ENCODE measurements at places on chromosomes 12 and 14. TPM values are rescaled to one million over a fixed set of nuclear protein-coding genes. Genes with fewer than 3 reads are reported as not detected.

Gene BICDL1
- total RNA-seq, result 5.2 TPM

Gene ACVRL1
- total RNA-seq, result 0.49 TPM

Gene SDSL
- 3.3 TPM for total RNA-seq

Gene LRRIQ1
- 4.3 TPM for total RNA-seq

Gene SLCO1A2
- total RNA-seq, result 5.6 TPM

Gene TSPAN8
- total RNA-seq, result not detected

DNA sequence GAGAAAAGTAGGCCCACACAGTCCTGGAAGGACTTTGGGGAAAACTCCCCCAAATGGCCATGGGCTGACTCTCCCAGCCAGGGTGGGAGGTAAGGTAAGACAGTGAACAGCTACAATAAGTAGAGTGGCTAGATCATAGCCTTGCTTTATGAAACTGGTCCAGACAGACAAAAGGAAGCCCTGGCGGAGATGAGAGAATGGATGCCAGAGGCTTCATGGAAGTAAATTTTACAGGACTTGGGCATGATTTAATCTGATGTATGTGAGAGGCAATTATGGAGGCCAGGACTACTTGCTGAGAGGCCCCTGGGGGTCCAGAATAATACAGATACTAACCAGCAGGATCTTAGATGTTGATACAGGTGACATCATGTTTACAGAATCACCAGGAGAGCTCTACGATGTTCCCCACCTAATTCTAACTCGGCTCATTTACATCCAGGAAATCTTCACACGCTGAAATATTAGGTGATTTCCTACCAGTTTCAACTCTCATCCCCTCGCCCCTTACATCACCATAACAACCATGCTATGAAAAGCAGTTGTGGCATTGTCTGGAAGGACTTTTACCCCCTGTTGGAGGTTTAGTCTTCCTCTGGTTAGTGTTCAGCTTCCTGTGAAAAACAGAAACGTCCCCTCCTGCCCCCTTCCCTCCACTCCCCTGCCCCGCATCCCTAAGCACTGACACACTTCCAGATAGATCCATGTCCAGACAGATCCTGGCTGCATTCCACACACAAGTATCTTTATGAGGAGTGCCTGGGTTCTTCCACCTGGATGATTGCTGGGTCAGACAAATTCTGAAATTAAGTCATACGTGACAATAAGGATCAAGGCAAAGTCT, 39.5 kb upstream of the NT5DC3 start:
- peak overlapping the region; percentile 12 for H3K27ac ChIP-seq
- no peak for DNase-seq
- no peaks in the 10 kb centered on the region for H3K36me3 ChIP-seq
- H3K27me3 ChIP-seq, result no peaks in the 10 kb centered on the region
- no peak overlapping the region for H3K4me3 ChIP-seq

- H3K27ac ChIP-seq, result no peak overlapping the region
- no peak overlapping the region for H3K4me3 ChIP-seq
- DNase-seq, result no peak
- no peaks in the 10 kb centered on the region for H3K27me3 ChIP-seq
- peaks cover 10% of the 10 kb centered on the region for H3K4me1 ChIP-seq
- peaks cover 13% of the 10 kb centered on the region for H3K36me3 ChIP-seq
Observed at GRCh38 chr12:89185889-89186288, 166.4 kb downstream of the DUSP6 start.

DNA sequence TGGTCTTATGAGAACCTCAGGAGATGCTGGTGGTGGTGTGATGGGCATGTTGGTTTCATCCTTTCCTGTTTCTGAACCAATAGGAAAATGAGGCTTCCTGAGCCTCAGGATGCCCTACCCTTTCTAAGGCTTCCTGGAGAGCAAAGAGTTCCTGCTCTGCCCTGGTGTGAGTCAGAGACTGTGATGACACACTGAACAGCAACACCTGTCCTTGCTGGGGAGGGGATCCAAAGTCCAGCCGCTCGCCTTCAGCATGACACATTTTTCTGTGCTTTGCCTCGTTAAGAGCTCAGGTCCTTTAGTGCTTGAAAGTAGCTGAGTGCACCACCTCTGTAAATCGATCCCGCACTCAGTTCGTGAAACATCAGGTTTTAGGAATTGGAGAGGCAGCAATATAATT, 116.0 kb downstream of the CACNA1C start:
- no peaks in the 10 kb centered on the region for H3K27me3 ChIP-seq
- H3K4me3 ChIP-seq, result no peak overlapping the region
- peaks cover 3% of the 10 kb centered on the region for H3K4me1 ChIP-seq
- H3K36me3 ChIP-seq, result peaks cover 6% of the 10 kb centered on the region
- no peak for DNase-seq

- H3K27ac ChIP-seq, result peak overlapping the region; percentile 69
- no peak overlapping the region for H3K4me3 ChIP-seq
- peaks cover 13% of the 10 kb centered on the region for H3K4me1 ChIP-seq
- no peaks in the 10 kb centered on the region for H3K36me3 ChIP-seq
Observed at GRCh38 chr12:51326698-51327439, 2.9 kb upstream of the BIN2 start.

GRCh38 chr12:72448805-72449204, 176.6 kb downstream of the TRHDE start:
- peaks cover 15% of the 10 kb centered on the region for H3K4me1 ChIP-seq
- peaks cover 9% of the 10 kb centered on the region for H3K36me3 ChIP-seq
- no peak overlapping the region for H3K4me3 ChIP-seq
- H3K27ac ChIP-seq, result peak overlapping the region; percentile 50
- no peaks in the 10 kb centered on the region for H3K27me3 ChIP-seq

- H3K4me3 ChIP-seq, result no peak overlapping the region
- H3K27ac ChIP-seq, result no peak overlapping the region
- H3K4me1 ChIP-seq, result peaks cover 27% of the 10 kb centered on the region
- DNase-seq, result no peak
- H3K36me3 ChIP-seq, result peaks cover 14% of the 10 kb centered on the region
Observed at GRCh38 chr12:32115404-32116104, 8.9 kb downstream of the BICD1 start.

DNA sequence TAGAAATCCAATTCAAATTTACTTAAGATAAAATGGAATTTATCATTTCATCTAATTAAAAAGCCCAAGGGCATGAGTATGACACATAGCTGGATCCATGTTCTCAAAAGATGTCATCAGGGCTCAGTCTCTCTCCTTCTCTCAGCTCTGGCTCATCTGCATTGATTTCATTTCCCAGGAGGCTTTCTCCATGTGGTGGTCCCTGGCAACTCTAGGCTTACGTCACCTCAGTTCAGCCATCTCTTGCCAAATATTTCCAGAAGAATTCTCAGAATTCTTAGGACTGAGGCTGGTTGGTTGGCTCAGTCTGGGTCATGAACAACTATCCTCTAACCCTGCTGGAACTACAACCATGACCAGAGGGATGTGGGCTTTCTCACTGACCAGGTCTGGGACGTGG, 65.3 kb downstream of the FOS start:
- H3K36me3 ChIP-seq, result no peaks in the 10 kb centered on the region
- H3K4me3 ChIP-seq, result no peak overlapping the region
- no peak for DNase-seq
- peaks cover 8% of the 10 kb centered on the region for H3K27me3 ChIP-seq

DNA sequence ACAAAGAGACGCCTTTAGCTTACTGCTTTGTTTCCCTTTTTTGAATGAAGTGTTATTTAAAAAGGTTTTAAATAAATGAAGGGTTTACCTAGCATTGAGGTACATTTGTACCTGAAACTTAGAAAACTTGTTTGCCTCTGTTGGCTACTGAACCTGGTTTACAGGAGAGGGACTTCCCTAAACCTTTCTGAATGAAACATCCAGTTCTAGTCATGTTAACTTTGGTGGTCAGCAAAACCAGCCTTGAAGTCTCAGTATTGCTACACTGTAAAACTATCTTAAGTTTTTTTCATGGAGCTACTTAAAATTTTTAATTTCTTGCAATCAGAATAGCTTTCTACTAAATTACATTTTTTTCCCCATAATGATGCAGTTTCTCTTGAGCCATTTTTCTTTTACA, 38.2 kb downstream of the RASSF8 start:
- peak overlapping the region; percentile 47 for H3K27ac ChIP-seq
- peaks cover 4% of the 10 kb centered on the region for H3K36me3 ChIP-seq

DNA sequence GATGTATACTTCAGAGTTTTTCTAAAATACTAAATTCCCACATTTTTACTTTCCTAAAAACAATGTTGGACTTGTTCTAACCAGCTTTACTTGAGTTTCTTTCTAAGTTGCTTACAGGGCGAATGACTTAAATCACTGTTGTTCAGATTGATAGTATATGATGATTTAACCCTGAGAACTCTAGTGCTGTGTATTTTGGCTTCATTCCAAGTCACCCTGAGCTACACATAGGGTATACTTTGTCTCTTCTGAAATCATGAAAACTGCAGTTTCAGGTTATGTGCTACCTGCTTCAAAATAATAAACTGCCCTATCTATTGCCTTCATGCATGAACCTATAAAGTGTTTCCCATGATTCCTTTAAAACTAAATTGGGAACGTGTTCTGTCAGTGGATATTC, 162.5 kb upstream of the PDE3A start:
- no peak for DNase-seq
- H3K36me3 ChIP-seq, result no peaks in the 10 kb centered on the region
- no peaks in the 10 kb centered on the region for H3K27me3 ChIP-seq
- peaks cover 5% of the 10 kb centered on the region for H3K4me1 ChIP-seq

GRCh38 chr14:58770491-58770982, 132.8 kb downstream of the DACT1 start:
- no peaks in the 10 kb centered on the region for H3K27me3 ChIP-seq
- DNase-seq, result no peak
- H3K4me1 ChIP-seq, result peaks cover 49% of the 10 kb centered on the region
- no peaks in the 10 kb centered on the region for H3K36me3 ChIP-seq

DNA sequence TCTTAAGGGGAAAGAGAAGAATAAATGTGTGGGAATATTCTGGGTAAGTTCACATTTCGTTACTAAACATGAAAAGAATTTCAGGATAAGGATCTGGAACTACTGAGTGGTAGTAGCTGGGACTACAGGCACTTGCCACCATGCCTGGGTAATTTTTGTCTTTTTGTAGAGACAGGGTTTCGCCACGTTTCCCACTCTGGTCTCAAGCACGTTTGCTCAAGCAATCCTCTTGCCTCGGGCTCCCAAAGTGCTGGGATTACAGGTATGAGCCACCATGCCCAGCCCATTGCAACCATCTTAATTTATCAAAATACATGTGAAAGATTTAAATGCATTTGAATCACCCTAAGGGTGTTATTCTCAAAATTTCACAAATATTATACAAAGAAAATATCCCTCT, 26.4 kb downstream of the ITPR2 start:
- H3K4me1 ChIP-seq, result peaks cover 33% of the 10 kb centered on the region
- H3K27me3 ChIP-seq, result no peaks in the 10 kb centered on the region
- DNase-seq, result no peak
- H3K36me3 ChIP-seq, result no peaks in the 10 kb centered on the region
- no peak overlapping the region for H3K4me3 ChIP-seq
- no peak overlapping the region for H3K27ac ChIP-seq

- no peaks in the 10 kb centered on the region for H3K36me3 ChIP-seq
- H3K4me1 ChIP-seq, result peaks cover 13% of the 10 kb centered on the region
- peak; percentile 16 for DNase-seq
- H3K27ac ChIP-seq, result no peak within 1 kb of the TSS
- peaks cover 87% of the 10 kb centered on the region for H3K27me3 ChIP-seq
- peak within 1 kb of the TSS; percentile 82 for H3K4me3 ChIP-seq
Observed at GRCh38 chr12:12891080-12891880, at the start of gene GPRC5A. Gene GPRC5A, plus strand, starts transcription at chr12:12891562. Its CDS starts 16,688 bp downstream, at chr12:12908250.

GRCh38 chr14:103164006-103164405, 40.7 kb downstream of the TNFAIP2 start:
- H3K36me3 ChIP-seq, result no peaks in the 10 kb centered on the region
- no peaks in the 10 kb centered on the region for H3K27me3 ChIP-seq
- no peak overlapping the region for H3K27ac ChIP-seq
- H3K4me1 ChIP-seq, result no peaks in the 10 kb centered on the region
- no peak for DNase-seq

GRCh38 chr14:28157887-28158791, 608.4 kb upstream of the FOXG1 start:
- H3K36me3 ChIP-seq, result no peaks in the 10 kb centered on the region
- no peaks in the 10 kb centered on the region for H3K27me3 ChIP-seq
- DNase-seq, result no peak
- no peak overlapping the region for H3K27ac ChIP-seq
- peaks cover 3% of the 10 kb centered on the region for H3K4me1 ChIP-seq

GRCh38 chr14:91164676-91165075, 50.8 kb downstream of the DGLUCY start:
- no peaks in the 10 kb centered on the region for H3K4me1 ChIP-seq
- DNase-seq, result no peak
- H3K27ac ChIP-seq, result peak overlapping the region; percentile 53
- H3K36me3 ChIP-seq, result peaks cover 6% of the 10 kb centered on the region
- no peak overlapping the region for H3K4me3 ChIP-seq

DNA sequence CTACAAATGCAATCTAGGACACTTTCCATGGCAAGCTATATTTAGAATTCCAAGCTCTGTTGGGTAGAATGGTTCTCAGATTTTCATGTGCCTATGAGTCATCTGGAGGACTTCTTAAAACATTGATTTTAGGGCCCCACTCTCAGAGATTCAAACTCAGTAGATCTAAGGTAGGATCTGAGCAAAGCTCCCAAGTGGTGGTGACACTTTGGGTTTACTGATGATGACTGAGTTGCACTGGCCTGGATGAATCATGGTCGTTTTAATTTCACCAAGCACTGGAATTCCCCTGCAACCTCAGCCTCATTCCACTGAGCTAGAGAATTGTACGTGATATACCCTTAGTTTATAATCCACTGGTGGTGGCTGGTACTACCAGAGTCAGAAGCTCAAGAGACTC, 86.5 kb downstream of the PPM1H start:
- no peaks in the 10 kb centered on the region for H3K4me1 ChIP-seq
- no peaks in the 10 kb centered on the region for H3K36me3 ChIP-seq
- peaks cover 47% of the 10 kb centered on the region for H3K27me3 ChIP-seq
- no peak overlapping the region for H3K27ac ChIP-seq

DNA sequence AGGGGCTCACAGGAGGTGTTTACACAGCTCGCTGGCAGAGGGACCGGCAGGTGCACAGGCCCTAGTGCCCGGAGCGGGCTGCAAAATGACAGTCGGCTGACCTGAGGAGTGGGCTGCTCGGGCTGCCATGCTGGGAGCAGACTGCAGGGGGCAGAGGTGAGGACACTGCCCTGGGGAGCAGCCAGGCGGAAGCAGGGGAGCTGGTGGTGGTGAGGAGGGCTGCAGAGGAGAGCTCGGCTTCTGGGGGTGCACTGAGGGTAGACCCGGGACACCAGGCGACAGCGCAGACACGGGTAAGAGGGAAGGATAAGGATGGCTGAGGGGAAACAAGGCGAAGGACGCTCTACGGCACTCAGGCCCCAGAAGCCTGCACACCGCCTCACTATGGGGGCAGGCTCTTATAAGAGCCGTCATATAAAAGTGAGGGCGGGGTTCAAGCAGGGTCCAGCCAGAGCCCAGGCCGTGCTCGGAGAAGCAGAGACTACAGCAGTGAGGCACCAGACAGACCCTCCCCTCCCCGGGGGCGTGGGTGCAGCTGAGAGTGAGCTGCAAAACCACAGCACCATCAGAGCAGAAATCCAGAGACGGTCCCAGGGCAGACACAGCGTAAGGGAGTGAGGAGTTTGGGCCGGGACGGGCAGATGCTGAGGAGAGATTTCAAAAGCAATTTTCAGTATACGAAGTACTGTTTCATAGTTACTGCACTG, 62.5 kb downstream of the CCDC88C start:
- H3K36me3 ChIP-seq, result no peaks in the 10 kb centered on the region
- peak; percentile 40 for DNase-seq
- H3K27me3 ChIP-seq, result no peaks in the 10 kb centered on the region
- peaks cover 65% of the 10 kb centered on the region for H3K4me1 ChIP-seq
- no peak overlapping the region for H3K4me3 ChIP-seq

GRCh38 chr14:21136024-21136423, 19.8 kb downstream of the OR5AU1 start:
- H3K36me3 ChIP-seq, result no peaks in the 10 kb centered on the region
- DNase-seq, result no peak
- H3K27me3 ChIP-seq, result no peaks in the 10 kb centered on the region
- H3K27ac ChIP-seq, result no peak overlapping the region
